ENCODE measurements at places on chromosomes 1 and 21. TPM values are rescaled to one million over a fixed set of nuclear protein-coding genes. Genes with fewer than 3 reads are reported as not detected.

Gene OR10J1
- total RNA-seq = not detected

Gene S100A2
- 2.2 TPM for total RNA-seq

Gene DCDC2B
- total RNA-seq = not detected

DNA sequence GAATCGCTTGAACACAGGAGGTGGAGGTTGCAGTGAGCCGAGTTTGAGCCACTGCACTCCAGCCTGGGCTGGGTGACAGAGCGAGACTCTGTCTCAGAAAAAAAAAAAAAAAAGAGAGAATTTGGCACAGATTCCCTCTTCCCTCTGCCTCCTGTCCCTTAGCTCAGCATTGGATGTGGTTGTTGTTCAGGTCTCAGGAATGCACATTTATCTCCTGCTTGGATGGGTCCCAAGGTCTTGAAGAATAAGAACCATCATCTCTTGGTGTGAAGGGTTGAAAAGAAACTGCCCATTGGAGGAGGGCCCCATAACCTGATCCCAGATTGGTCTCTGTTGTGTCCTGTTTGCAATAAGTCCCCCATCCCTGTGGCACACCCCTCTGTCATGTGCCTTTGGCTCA is 34.9 kb downstream of the UBIAD1 start:
- DNase-seq = no peak

GRCh38 chr1:236774926-236775325 is 20.2 kb upstream of the MTR start:
- peak; percentile 68 for DNase-seq

DNA sequence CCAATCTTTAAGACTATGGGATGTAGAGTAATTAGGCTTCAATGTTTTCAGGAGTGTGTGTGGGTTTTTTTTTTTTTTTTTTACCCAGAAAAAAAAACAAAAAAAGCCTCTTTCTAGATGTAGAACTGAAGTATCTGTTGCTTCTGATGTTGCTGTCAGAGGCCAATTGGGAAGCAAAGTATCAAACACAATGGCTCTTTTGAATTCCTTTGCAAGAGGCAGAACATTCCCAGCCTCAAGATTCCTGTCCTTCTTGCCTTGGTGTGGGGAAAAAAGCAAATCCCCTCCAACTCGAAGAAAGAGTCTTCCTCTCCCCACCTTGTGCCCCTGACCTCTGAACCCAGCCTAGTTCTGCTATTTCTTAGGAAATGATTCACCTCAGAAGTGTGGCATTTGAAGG is 55.4 kb upstream of the LMO4 start:
- peak; percentile 23 for DNase-seq

- no peak for DNase-seq
Observed at GRCh38 chr1:223702735-223703667, 9.3 kb upstream of the CAPN2 start.

- DNase-seq = no peak
Observed at GRCh38 chr1:23732363-23733224, 10.7 kb upstream of the ELOA start.

- no peak for DNase-seq
Observed at GRCh38 chr1:231041719-231042261, 1.7 kb upstream of the FAM89A start.
